GM12892 (cell line): ENCODE measurements at places on chromosomes 3 and 15.
A peak's percentile ranks its signal among the peaks of the same experiment; 100 is the strongest.

GRCh38 chr3:63791974-63792373, 27.1 kb upstream of the C3orf49 start:
- no peak for DNase-seq

GRCh38 chr15:64948916-64949315, 37.2 kb downstream of the ANKDD1A start:
- DNase-seq, result no peak

GRCh38 chr15:71218272-71218805, 103.1 kb downstream of the THSD4 start:
- no peak for DNase-seq

GRCh38 chr3:143830786-143831185, 17.5 kb downstream of the SLC9A9 start:
- DNase-seq, result no peak

DNA sequence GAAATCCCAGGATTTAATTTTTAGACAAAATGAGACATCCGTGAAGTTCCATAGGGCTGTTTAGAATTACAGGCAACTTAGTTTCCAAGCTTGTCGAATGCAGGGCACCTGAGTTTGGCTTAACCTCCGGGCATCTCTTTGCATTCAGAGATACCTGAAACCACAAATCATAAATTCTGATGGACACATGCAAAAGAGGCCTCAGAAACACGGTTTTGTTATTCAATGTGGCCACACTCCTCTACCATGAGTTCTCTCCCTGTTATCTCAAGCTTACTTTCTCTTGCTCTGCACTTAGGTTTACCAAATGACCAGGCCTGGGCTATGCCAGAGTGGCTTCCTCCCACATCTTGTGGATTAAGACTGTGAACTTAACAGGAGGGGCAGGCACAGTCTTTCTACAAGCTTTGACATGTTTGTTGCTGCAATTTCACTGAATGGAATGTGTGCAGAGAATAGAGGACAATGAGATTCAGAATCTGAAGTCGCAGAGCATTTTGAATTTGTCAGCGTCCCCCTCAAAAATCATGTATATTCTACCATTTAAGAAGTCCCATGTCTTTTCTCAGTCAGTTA, 137.7 kb downstream of the TPRG1 start:
- no peak for DNase-seq

DNA sequence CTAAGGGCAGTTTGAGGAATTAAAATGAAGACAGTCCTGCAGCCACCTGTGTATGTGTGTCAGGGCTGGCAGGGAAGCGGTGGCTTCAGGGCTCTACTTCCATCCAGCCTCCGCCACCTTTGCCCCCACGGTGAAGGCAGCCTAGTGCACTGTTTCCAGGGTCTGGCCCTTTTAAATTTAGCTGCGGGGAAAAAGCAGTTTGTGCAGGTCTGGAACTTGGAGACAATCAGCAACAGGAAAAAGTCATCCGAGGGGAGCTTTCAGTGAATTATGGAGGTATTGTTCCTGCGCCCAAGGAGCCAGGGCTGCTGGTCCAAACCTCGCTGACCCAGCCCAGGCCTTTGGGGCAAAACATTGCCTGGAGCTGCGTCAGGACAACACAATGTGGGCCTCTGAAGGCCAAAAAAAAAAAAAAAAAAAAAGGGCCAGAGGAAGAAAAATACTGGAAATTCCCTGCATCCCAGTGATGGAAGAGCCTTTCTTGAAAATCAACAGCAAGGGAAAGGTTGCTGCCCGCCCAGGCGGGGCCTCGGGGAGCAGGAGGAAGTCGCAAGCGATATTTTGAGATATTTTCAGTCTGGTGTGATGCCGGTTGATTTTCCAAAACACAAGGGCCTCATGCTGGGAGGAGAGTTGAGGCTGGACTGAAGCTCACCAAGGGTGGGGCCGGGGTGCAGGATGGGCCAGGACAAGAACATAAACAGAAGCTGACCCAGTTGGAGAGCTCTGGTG, 25.5 kb upstream of the FGD5 start:
- DNase-seq, result no peak

DNA sequence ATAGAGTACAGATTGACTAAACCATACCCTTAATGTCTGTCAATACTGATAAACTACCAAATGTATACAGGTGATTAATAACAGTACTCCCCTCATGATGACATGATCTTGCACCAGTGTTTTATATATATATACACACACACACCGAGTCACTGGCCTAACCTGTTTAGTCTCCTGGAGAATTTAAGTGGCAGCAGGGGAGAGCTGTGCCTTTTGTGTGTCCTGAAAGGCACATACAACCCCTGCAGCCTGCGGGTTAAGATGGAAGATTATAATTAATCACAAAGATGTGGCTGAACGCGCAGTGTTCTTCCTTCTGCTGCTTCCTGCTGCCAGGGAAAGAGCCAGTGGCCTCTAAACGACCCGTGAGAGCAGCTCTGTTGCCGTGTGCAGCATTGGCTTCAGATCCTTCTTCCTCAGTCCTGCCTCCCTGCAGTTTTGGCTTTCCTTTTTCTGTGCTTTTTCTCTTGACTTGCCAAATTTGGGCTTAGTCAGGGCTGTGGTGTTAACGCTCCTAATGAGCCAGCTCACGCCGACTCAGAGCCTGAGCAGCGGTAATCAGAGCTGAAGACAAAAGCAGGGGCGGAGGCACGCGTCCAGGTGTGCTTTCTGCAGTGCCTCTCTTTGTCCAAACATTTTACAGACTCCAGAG, 42.5 kb upstream of the UBE3A start:
- DNase-seq, result no peak

DNA sequence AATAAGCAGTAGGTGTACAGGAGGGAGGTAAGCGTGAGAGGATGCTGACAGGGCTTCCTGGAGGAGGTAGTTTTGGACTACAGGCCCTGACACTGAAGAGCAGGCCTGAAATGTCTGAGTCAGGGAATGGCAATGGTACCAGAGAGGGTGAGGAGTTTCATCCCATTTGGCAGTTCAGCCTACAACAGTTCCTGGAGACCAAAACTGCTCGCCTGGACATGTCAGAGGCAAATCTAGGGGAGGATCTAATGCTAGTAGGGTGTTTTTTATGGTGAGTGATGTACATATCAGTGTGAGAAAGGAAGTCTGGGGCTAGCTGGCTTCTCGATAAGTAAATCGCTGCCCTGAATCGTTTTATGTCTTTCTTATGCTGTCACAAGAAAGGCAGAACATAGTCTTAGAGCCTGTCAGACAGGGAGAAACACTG, 13.8 kb upstream of the TNFSF10 start:
- DNase-seq, result no peak

DNA sequence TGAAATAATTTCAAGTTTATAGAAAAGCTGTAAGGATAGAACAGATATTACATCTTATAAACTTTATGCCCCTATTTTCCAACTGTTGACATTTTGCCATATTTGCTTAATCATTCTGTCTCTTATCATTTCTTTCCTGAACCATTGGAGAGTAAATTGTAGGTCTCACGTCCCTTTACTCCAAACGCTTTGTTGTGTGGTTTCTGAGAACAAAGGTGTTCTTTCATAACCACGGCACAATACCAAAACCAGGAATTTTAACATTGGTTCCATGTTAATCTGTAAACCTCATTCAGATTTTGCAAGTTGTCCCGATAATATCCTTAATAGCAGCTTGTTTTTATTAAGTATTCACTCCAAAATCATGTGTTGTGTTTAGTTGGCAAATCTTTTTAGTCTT, 134.8 kb downstream of the AKAP13 start:
- no peak for DNase-seq

DNA sequence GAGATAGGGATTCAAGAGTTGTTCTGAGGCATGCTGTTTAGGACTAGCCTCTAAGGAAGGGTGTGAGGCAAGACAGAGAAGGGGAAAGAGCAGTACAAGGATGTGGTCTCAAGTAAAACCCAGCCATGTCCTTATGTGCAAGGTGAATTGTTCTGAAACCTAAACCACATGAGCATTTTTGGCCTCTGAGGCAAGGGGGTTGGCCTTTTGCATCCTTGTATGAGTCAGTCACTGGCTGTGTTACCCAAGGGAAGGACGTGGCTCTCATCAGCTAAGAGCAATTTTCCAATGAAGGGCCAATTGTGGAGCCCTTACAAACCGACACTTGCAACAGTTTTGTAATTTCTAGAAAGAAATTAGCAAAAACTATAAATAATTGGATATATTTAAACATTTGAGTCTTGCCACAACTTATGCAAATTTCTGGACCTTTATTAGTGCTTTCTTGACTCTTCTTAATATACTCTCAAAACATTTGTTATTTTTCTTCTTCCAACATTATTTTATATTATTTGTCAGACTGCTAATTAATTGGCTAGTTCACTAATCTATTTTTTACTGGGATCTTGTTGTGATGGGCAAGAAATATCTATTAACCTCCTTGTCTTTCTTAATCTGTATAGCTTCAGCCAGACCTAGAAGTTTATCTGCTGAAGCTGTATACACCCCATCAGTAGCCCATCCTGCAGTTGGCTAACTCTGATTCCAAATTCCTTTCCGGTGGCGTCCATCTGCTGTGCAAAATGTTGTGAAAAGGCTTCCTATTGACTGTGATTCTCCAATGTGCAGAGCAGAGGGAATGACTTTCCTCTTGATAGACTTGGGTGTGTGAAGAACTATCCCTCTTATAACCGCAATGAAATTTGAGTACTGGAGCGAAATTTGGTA, 97.7 kb upstream of the P2RY1 start:
- DNase-seq, result peak; percentile 7

DNA sequence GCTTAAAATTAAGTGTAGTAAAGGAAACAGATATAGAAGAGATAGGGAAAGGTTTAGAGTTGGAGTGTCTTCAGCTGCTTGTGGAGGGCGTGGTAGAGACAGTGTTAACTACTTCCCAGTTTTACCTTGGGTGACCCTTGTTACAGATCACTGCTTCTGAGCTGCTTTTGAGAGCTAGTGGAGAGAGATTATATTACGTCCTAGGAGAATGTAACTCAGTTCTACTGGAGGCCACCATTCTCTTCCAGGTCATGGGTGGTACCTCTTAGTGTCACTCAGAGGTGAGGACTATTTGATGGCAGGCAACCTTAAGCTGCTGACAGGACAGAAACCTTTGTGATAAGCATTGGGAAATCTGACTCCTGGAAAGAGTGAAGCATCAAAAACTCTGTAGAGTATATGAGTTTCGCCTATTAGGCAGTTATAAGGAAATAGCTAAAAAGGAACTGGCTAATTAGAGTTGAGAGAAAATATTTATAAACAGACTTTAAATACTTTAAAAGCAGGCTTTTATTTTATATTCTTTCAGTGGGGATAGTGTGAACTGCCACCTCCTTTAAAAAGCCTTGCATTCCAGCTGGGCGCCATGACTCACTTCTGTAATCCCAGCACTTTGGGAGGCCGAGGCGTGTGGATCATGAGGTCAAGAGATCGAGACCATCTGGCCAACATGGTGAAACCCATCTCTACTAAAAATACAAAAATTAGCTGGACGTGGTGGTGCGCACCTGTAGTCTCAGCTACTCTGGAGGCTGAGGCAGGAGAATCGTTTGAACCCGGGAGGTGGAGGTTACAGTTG, 106.5 kb downstream of the ZNF609 start:
- no peak for DNase-seq

DNA sequence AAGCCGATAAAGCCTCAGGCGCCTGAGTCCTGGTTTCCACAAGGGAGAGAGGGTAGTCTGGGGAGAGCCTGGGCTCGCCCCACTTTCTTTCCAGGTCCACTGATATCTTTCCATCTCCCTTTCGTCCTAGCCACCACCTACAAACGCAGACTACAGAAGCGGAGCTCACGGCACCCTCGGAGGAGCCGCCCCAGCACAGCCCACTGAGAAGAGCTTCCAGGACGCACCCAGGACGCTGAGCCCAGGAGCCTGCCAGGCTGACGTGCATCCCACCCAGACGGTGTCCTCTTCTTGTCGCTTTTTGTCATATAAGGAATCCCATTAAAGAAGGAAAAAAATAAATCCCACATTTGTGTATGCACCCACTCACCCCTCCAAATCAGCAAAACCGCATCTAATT, 21.1 kb downstream of the HAPLN3 start:
- DNase-seq, result no peak
